ENCODE measurements at places on chromosomes 6 and 20.

DNA sequence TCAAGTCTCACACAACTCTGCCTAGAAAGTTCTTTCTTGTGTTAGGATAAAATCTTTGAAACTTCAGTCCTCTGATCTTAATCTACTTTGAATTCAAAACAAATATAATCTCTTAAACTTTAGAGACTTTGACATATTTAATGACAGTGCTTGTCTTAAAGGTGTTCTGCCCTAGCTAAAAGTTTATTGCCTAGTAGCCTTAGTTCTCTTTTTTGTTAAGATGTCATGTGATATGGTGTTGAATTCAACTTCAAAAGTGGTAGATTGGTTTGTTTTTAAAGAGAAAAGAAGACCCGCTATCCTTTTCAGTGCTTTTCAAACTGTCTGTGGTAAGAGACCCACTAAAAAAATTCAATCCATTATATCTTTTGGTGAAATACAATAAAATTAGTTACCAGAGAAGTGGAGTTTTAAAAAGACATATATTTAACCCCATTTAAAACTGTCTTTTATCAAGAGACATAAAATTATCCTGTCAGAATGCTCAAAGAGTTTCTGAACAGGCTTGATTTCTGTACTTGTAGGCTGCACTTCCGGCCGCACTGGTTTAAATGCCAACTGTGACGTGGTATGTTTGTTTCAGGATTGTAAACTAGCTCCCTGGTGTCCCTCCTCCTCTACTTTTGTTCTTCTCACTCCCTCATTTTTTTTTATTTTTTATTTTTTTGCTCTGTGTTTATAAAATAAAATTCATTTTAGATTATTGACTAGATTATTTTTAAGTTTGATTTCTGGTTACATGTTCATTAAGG is 76.5 kb downstream of the QKI start:
- DNase-seq: no peak

DNA sequence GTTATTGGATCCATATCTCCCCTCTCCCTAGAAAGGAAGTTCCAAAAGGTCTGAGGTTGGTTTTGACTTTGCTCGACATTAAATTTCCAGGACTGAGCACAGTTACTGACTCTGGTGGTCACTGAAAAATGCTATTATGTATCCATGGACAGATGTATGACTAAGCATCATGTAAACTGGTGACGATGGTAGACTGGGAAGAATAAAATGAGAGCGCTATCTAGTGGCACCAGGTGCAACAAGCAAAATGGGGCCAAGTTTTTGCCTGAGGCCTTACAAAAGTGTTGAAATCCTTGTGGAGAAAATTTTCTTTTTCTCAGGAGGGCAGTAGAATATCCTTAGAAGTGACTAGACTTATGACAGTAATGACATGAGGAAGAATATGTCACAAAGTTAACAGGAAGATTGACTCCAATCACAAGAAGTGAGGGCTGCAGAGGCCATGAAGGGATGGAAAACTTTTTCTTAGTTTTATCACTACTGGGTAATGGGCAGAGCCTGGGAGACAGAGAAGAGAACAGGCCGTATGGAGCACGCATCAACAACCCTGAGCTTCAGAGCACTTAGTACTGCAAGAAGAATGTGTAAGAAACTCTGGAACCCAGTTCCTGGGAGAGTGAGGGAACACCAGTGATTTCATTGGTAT is 88.9 kb upstream of the ELOVL5 start:
- peak; percentile 1 for DNase-seq

DNA sequence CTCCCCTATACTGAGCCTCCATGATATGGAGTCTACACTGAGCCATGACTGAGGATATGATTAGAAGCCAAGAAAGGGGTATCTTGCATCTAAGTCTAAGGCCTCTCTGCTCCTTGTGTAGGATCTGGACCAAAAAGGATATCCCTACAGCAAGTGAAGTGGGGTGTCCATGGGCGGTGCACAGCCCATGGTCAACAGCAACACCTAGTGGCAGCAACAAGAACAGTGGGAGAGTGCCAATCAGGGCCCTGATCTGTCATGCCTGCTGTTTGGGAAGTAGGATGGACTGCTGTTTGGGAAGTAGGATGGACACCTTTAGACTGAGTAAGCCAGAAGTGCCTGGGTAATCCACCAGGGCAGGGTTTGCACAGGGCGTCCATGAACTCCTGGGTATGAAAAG is 22.4 kb downstream of the PTGIS start:
- no peak for DNase-seq

DNA sequence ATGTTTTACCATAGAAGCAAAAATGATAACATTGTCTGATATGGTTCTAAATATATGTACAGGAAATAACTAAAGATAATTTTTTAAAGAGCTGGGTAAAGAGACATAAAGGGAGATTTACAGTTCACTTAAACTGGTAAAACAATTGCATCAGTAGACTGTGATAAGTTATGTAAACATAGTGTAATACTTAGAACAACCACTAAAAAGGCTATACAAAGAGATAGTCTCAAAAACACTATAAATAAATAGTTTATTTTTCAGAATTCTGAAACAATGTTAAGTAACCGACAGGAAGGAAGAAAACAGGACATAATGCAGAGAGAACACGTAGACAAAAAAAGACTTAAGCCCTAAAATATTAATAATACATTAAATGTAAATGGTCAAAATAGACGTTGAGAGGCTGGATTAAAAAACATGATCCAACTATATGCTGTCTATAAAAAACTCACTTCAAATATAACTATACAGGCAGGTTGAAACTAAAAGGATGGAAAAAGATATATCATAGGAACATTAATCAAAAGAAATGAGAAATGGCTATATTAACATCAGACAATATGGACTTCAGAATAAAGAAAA is 32.7 kb upstream of the ATXN1 start:
- no peak for DNase-seq

DNA sequence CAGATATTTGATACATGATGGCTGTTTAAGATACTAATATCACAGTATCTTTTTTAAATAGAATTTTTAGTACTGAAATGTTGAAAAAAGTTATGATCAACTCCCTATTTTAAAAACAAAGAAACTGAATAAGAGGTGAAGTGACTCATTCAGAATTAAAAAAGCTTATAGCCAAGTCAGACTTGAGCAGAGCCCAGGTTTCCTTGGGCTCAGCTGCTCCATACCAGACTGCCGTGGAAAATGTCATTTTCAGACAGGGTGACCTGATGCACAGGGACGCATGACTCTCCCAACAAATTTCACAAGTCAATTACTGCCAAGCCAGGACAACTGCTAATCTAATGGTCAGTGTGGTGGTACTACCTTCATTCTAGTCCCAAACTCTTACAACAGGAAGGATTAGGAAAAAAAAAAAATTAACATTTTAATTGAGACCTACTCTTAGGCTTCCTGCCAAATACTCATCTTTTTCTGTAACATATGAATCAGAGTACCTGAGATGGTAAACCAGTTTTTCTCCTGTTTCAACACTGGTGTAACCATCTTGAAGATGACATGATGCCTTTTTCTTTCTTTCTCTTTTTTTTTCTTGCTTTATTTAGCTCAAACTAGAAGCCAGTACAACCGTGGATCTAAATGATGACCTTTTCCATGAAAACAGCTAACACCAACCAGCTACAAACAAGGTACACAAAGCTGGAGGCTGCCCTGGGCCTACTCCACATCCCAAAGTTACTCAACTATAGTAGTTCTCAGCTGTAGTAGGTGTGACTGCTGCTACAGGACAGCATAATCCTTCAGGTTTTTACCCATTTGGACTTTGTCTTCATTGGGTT is 30.5 kb downstream of the SLC22A23 start:
- DNase-seq: no peak

- no peak for DNase-seq
These were observed 229.5 kb downstream of the ERMARD start for GRCh38 chr6:169980826-169981450.

- DNase-seq: no peak
These were observed 139.8 kb downstream of the SOX4 start for GRCh38 chr6:21733311-21733710.

DNA sequence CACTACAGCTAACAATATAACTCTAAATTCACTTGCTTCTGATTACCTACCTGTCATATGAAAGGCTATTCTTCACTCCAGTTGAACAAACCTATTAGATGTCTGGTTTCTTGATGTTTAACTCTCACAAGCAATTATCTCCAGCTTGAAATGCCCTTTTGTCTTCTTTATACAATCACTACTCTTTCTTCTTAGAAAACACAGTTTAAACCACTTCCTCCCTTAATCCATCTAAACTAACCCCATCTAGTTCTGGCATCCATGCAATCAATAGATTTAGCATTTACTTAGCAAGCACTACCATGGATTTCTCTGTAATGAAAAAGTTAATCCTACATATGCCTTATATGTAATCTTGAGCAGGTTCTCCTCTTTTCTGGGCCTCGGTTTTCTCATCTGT is 127.3 kb downstream of the ATXN1 start:
- DNase-seq: no peak

- DNase-seq: no peak
These were observed 41.7 kb upstream of the EMILIN3 start for GRCh38 chr20:41408156-41408794.

- DNase-seq: no peak
These were observed 84.9 kb upstream of the TMEM181 start for GRCh38 chr6:158474961-158475343.

DNA sequence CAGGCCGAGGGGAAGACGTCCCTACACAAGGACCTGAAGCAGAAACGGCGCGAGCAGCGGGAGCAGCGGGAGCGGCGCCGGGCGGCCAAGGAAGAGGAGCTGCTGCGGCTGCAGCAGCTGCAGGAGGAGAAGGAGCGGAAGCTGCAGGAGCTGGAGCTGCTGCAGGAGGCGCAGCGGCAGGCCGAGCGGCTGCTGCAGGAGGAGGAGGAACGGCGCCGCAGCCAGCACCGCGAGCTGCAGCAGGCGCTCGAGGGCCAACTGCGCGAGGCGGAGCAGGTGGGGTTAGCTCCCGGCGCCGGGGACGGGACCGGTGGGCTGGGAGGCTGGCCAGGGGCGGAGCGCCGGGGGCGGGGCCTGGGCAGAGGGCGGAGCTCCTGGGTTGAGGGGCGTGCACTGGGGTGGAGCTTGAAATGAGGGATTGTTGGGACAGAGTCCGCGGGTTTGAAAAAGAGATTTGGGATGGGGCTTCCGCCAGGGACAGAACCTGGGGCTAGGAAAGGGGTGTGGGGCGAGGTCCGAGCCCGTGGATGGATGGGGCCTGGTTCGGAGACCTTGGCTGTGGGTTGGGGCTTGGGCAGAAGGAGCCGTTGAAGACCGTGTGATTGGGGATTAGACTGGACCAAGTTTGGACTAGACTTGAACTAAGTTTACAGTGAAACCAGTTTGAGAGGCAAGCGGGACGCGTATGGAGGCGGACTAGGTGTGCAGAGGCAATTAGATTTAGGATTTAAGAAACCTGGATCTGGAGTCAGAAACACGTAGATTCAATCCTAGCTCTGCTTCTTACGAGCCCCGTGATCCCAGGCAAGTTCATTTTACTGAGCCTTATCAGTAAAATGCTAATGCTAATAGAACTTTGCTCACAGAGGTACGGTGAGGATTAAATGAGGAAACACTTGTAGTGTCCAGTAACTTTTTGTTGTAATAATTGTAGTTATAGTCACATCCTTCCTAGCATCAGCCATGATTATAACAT is 20.9 kb downstream of the DEF6 start:
- peak; percentile 56 for DNase-seq

DNA sequence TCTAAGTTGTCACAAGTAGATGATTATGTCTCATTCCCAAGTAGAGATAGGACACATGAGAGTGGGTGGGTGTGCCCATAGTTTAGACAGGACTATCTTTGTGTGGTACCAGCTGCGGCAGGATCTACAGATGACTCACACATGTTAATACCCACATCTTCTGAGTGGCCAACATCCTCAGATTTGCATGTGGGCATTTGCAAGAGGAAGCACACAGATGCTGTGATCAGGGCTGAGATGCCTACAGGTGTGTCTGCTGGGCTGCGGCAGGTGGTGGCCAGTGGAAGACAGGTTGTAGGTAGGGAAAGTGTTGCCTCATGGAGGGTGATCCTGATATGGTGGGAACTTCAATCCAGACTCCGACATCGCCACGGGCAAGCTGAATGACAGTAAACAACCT is 50.8 kb downstream of the UTRN start:
- DNase-seq: no peak

GRCh38 chr20:63508072-63508768 is 9.3 kb upstream of the EEF1A2 start:
- no peak for DNase-seq

GRCh38 chr6:14192216-14192788 is 74.7 kb downstream of the CD83 start:
- DNase-seq: no peak

GRCh38 chr6:151141685-151142084 is 98.1 kb upstream of the AKAP12 start:
- no peak for DNase-seq

DNA sequence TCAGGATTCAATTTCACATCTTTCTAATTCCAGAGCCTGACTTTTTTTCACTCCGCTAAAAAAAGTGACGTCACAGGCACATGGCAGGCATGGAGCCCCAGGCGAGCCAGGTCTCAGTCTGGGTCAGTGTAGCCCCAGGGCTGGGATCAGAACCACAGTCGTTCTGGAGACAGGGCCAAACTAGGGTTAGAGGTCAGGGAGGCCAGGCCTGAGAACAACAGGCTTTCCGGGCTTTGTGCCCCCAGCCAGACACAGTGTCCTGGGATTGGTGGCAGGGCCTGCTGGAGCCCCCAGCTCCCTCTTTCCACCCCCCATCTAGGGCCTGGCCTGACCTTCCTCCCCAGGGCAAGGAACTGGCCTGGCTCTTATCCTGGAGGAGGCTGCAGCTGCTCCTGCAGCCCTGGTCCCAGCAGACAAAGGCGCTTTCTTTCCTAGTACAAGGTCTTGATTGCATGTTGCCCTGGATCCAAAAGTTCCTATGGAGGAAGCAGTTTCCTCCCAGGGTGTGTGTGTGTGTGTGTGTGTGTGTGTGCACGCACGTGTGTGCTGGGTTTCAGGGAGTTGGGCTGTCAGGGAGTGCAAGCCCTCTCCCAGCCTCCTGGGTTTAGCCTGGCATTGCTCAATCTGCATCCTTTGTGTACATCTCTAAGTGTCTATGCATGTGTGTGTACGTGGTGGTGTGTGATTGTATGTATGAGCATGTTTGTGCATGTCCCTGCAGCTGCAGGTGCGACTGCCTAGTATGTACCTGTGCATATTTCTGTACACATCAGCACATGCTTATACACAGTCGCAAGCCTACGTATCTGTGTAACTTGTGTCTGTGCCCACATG is 26.5 kb upstream of the EMILIN3 start:
- no peak for DNase-seq
